GM12891 (cell line): ENCODE measurements at places on chromosomes 12 and 14.

- DNase-seq = no peak
Measured at GRCh38 chr12:50066402-50066801, 9.0 kb downstream of the ASIC1 start.

GRCh38 chr12:58415716-58416115, 474.3 kb downstream of the ATP23 start:
- DNase-seq = no peak

DNA sequence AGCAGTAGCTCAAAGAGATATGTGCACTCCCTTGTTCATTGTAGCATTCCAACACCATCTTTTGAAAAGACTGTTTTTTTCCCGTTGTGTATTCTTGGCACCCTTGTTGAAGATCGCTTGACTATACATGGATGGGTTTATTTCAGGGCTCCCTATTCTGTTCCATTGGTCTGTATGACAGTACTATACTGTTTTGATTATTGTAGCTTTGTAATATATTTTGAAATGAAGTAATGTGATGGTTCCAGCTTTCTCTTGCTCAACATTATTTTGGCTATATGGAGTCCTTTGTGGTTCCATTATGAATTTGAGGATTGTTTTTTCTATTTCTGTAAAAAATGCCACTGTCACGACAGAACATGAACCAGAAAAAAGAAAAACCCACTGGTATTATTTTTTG, 25.7 kb downstream of the BRMS1L start:
- DNase-seq = no peak

- DNase-seq = no peak
Measured at GRCh38 chr12:17134315-17134714, 528.4 kb upstream of the LMO3 start.

- no peak for DNase-seq
Measured at GRCh38 chr12:19988948-19989347, 379.4 kb upstream of the PDE3A start.

DNA sequence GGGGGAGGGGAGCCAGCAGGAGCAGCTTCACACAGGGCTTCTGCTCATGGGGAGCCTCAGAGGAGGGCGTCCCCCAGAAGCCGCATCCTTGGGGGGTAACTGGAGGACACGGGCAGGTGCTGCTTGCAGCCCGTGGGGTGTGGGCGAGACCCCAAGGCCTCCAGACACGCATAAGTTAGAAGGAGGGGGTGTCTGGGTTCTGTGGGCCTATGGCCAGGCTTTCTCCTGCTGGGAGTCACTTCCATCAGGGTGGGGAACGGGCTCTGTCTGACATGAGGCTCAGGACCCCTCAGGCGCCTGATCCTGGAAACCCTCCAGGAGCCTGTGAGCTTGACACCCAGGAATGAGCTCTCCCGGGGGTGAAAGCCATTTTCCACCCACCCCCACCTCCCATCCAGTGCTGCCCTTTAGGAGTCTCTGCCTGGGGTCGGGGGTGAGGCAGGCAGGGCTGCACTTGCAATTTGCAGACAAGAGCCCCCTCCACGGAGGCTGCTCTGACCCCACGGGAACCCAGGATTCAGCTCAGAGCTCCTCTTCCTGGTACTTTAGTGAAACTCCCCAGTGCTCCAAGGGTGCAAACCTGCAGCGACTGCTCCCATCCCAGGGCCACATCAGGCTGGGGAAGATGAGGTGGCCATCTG, 325.7 kb downstream of the ADGRD1 start:
- DNase-seq = no peak

GRCh38 chr14:68261092-68261842, 441.7 kb downstream of the RAD51B start:
- DNase-seq = no peak

GRCh38 chr12:19965196-19966038, 402.9 kb upstream of the PDE3A start:
- DNase-seq = no peak

DNA sequence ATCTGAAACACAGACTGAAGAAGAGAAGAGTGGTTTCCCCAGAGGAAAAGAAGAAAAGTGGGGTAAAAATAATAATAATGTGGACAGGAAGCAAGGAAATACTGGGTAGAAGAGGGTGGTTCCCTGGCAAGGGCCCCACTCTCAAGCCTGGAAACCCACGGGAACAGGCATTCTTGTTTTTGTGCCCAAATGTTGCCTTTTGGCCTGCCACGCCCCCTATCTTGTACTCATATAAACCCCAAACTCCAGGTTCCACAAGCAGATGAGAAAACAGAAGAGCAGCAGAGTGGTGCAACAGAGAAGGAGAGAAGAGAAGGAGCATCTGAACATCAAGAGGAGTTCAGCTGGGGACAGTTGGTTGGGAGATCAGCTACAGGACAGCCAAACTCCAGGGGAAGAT, 51.2 kb downstream of the NDUFA12 start:
- DNase-seq = no peak

DNA sequence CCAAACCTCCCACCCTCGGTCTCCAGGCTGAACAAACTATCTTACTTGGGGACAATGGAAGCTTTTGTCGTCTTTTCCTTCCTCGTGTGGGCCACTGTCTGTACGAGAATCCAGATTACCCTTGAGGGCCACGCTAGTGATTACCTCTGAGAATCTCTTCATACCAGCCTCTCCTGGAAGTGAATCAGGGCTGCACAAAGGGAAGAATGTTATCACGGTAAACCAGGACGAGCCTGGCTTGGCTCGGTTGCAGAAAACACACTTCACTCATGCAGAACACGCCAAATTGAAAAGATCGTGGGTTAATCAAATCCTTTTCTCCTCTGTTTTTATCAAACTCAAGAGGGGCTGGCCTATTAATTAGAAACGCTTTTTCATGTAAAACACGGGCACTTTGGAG, 51.6 kb upstream of the MYL2 start:
- no peak for DNase-seq

- no peak for DNase-seq
Measured at GRCh38 chr12:23617749-23618148, 331.7 kb downstream of the SOX5 start.

DNA sequence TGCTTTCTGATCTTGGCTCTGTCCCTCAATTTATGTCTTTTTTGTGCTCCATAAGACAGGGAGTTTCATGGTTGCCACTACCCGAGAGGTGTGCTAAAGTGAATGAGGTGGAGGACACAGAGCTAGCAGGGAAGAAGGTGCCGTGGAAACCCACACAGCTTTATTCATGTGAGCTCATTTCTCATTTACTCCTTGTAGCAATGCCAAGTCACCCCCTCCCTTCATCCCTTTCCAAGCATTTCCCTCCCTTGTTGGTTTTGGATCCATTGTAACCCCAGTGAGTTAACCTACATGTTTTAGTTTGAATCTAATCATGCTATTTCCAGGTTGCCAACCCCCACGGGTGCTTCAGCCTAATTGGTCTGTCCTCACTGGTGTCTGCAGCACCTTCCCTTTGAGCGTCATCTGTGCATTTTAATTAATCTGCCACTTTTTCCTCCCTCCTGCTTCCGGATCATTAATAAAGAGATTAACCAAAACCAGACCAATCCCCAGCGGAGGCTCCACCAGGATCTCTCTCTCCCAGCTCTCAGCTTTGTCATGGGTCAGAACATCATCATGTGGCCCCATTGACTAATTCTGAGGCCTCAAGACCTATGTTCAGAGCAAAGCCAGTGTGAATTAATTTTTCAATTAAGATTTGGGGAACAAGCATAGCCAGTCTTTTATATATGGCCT, 56.2 kb downstream of the NTF3 start:
- DNase-seq = no peak

DNA sequence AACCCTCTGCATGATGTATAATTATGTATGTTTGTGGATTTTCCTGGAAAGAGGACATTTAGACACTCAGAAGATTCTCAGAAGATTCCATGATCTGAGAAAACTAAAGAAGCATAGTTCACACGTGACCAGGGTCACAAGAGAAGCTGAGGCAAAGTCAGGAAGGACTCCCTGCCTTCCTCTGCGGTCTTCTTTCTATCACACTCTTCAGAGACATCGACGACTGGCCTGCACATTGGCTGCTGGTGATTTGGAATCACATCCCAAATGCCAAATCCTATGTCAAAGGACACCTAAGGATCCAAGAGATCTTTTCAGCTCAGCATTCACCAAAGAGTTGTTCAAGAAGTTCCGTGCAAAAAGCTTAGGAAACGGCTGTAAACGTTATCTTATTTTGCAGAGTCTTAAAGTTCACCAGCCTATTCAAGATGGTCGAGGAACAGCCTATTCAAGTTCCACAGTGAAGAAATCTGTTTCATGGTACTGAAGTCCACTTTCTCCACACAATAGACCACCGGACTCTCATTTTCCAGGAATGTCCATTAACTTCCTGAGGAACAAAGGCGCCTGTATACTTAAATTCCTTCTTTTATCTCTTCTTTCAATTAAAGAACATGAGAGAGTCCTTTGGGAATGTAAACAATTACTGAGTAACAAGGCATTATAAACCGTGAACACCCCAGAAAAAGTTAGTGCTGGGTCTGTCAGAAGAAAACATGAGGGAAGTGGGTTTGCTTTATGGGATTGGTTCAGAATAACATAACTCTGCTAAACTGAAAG, 42.1 kb downstream of the IGF1 start:
- no peak for DNase-seq

DNA sequence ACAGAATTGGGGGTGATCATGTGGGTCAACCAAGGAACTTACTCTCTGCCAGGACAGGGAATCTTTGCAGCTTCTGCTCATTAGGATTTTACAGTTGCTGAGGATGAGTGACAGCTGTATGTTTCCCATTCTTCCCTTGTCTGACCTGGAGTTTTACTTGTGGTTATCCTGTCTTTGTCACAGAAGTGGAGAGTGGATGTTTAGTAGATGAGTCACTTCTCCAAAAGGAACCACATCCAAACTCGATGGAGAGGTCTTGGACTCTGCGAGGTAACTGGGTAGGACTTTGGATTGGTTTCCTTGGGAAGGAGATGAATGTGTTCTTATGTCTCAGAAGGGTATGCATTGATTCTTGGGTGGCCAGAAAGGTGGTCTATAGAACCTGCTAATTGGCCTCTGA, 53.8 kb upstream of the USP44 start:
- DNase-seq = no peak

- DNase-seq = no peak
Measured at GRCh38 chr12:94597268-94597667, 53.1 kb downstream of the TMCC3 start.

DNA sequence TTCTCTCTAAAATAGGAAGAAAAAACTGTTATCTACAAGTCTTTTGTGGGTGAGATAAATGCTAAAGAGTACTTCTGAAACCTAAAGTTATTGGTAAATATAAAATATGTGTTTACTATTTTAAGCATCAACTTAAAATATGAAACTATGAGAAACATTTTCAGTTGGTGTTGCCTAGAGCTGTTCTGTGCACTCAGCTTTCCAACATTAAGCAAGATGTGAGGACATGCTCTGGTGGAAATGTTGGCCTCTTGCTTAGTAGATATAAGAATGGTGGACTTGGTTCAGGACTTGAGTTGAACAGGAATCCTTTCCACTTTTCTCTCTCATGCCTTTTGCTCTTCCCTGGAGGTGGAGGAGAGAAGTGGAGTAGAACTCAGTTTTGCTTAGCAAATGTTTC, 164.1 kb upstream of the PELI2 start:
- DNase-seq = no peak

GRCh38 chr14:25050269-25051150, 563 bp upstream of the STXBP6 start:
- no peak for DNase-seq

DNA sequence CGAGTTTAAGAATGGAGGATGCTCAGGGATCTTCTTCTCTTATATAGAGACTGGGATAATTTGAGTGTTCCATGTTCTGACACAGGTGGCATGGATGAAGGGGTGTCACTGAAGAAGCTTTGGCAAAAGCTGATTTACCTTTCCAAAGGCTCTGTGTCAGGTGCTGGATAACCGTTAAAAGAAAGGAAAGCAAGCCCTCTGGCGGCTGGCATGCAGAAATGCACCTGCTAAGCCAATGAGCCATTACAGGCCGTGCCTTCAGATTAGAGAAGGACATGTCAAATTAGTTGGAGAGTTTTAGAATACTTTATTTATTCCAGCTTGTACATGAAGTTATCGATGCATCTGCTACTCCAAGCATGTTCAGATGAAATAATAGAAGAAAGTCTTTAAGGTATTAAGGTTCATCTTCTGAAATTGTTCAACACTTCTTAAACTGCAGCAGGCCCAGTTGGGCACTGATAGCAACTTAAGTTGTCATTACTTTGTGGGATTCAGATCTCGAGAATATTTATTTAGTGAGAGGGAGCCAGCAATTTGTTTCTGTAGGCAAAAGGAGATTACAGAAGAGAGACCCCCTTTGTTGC, 678.2 kb downstream of the NRXN3 start:
- DNase-seq = peak; percentile 3

- no peak for DNase-seq
Measured at GRCh38 chr14:72775923-72776554, 117.9 kb downstream of the DPF3 start.

GRCh38 chr12:89770391-89770790, 61.8 kb upstream of the ATP2B1 start:
- no peak for DNase-seq

- DNase-seq = no peak
Measured at GRCh38 chr14:96120392-96120791, 81.2 kb downstream of the C14orf132 start.

- no peak for DNase-seq
Measured at GRCh38 chr14:95424529-95424928, 91.9 kb downstream of the SYNE3 start.
